Heart left ventricle (tissue), 16 donors: ENCODE measurements at places on chromosomes 12 and 14. TPM values are rescaled to one million over a fixed set of nuclear protein-coding genes. Genes with fewer than 3 reads are reported as not detected.

GRCh38 chr14:105436891-105437722 lies 17.5 kb downstream of the MTA1 start:
- no peak for DNase-seq

DNA sequence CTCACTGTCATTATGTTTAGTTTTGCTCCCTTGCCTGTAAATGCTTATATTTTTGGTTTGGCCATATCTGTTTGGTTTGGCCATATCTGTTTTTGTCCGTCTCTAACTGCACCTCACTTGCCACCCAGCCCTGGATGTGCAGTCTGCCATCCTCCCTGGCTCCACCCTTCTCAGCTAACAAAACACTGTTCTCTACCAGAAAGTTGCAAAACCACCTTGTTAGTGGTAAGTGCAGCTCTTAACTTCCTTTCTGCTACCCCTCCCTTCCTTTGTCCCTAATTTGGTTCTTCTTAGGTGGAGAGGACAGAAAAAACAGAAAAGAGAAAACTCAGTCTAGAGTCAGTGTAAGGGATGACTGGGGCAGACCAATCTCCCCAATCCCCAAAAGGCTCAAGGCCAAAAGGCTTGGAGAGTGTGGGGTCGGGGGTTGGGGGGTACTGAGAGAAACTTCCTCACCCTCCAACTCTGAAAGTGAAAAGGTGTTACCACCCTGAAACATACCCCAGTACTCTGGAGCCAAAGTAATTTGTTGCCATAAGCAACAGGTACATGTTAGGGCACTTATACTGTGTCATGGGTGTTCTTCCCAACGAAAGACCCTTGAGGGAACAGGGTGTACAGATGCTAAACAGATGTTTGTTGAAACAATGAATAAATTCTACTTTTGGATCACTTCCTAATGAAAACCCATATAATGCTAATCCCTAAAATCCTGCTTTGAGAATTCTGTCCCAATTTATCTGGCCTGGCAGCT lies 5.0 kb downstream of the BIN2 start:
- no peak for DNase-seq

DNA sequence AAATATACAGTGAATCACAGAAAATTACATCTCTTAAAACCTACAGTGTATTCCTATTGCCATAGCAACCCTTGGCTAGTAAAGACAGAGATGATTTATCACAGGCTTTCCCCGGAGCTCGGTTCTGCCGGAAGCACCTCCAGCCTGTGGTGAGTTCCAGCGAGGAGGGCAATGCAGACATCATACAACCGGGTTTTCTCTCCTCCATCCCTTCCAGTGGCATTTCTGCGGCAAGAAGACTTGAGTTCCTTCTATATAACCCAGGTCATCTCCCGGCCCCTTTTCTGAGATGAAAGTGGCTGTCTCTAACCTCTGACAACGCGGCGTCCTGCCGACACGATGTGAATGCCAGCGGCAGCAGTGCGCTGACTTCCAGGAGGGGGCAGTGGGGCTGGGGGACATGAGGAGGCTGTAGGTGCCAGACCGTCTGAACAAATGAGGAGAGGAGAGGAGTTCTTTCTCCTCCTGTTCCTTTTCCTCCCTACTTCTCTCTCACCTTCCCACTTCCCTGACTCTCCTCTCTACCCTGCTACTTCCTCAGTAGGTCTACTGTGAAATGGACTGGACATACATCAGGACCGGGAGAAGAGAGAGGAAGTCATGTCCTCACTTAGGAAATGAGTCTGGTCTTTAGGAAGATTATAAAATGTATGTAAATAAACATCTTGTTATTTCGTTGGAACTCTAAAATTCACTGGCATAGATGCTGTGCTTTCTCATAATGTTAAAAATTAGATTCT lies 68.6 kb upstream of the MAX start:
- no peak for DNase-seq

The NRIP2 gene
- 2.1 TPM for total RNA-seq

The OTX2 gene
- total RNA-seq: not detected

The IGFBP6 gene
- total RNA-seq: 32.5 TPM
